ENCODE measurements at places on chromosomes 16 and 17.
A peak's percentile ranks its signal among the peaks of the same experiment; 100 is the strongest.

DNA sequence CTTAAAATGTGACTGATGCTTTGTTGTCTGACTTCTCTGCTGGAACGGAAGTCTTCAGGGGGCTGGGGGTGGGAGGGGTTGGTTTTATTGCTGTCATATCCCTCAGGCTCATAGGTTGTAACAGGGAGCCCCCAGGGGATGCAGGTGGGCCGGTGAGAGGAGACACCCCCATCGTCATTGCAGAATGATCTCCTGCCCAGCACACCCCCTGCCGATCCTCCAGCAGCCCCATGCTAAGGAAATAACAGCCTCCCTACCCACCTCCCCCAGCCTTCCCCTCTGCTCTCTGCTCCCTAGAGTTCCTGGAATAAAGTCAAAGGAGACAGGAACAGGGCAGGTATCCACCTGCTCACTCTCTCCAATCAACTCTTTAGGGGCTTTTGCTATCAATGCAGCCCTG, 270.1 kb upstream of the TNRC6C start:
- no peak for DNase-seq

GRCh38 chr16:11624636-11625607, 38.2 kb upstream of the LITAF start:
- no peak for DNase-seq

GRCh38 chr16:88828711-88829110, 17.0 kb upstream of the APRT start:
- DNase-seq, result no peak

DNA sequence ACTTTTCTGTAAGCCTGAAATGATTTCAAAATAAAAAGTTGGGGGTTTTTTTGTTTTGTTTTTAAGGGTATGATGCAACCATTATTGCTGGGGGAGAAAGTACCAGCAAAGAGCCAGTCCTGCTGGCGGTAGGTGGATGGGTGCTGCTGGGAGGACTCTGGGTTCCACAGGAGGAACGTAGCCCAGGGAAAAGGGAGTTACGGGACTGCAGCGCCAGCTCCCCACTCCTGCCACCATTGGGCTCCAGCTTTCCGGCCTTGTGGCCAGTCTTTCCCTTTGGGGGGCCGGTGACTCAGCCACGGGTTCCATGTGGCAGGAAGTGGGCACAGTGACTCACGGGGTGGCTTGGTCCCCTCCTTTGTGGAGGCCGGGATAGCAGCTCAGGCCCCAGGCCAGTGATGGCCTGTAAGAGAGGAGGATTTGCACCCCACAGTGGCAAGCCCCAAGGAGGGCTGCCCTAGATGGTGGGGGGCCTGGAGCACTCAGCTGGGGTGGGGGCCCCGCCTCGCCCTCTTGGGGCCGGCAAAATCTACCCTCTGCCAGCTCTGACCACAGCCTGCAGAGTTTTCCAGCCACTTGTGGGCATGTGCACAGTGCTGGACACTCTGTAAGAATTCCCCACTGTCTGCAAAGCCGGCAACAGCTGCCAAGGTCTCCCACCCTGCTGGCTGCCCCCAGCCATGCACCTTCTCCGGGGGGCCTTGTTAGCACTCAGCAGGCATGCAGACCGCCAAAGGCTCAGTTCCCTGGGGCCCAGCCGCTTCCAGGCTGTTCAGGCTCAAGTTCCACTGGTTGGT, 30.4 kb downstream of the SOCS3 start:
- no peak for DNase-seq

DNA sequence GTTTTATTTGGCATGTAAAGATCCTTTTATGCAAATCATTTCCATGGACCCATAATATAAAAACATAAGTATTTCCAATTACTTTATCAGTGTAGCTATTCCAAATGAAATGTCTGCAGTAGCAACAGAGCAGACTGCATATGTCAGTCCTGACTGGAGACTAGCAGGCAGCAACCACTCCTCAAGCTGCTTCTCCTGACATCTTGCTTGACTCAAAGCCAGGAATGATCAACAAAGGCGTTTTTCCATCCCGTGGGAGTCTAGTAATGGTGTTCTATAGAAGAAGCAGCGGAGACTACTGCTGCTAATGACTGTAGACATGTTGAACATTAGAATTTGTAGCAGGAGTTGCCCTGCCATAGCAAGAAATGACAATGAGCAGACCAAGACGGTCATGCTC, 73.2 kb upstream of the AKTIP start:
- no peak for DNase-seq

DNA sequence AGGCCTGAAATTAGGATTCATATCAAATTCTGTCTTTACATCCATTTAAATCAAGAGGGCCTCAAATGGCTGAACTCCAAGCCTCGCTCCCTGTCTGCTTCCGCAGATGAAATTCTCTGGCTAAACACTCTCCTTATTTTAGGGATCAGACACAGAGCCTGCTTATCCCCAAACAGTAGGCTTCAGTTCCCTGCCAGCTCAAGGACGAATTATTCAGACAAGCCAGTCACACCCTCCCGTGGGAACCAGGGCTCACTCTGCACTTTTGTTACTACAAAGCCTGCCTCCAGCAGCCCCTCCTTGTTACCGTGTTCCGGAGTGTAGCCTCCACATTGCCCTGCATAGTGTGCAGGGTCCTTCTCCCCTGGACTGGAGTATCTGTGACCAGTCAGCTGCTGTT, 46.6 kb upstream of the LCMT1 start:
- DNase-seq, result no peak

DNA sequence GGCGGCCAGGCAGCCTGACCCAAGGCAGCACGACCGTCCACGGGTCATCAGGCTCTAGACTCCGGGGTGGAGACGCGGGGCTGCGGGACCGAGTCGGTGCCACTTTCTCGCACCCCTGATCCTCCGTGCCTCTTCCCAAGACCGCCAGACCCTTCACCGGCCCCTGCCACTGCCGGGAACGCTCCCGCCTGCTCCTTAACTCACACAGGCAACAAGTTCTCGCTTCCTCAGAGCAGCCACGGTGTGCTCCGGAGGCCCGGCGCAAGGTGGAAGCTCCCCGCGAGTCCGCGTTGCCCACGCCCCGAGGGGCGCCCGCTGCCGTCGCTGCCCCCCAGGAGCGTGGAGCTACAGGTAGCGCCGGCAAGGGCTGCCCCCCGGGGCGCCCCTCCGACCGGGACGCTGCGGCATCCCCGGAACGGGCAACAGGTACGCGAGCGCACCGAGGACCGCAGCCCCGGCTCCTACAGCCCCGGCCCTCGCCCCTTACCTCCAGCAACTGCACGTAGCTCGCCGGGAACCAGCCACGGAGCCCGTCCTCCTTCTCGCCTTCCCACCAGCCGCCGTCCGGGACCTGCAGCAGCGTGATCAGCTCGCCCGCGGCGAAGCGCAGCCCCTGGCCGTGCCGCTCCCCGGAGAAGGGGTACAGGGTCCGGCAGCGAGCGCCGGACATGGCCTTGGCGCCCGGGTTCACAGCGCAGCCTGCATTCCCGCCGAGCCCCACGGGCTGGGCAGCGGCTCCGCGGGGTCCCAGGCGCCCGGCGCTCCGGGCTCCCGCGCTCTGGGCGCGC, 491 bp downstream of the GAS7 start:
- DNase-seq, result peak; percentile 44

- DNase-seq, result peak; percentile 89
These were observed 6.1 kb downstream of the SSTR5 start for GRCh38 chr16:1078579-1079021.

- no peak for DNase-seq
These were observed 46.9 kb downstream of the RAI1 start for GRCh38 chr17:17728146-17728545.

DNA sequence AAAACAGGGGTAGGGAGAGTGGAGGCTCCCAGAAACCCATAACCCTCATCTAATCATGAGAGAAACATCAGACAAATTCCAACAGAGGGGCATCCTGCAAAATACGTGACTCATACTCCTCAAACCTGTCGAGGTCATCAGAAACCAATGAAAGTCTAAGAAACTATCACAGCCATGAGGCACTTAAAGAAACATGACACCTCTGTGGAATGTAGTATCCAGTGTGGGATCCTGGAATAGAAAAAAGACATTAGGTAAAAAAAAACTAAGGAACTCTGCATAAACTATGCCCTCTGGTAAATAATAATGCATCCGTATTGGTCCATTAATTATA, 16.4 kb downstream of the CDH5 start:
- peak; percentile 52 for DNase-seq

GRCh38 chr17:42322382-42323267, 34.3 kb downstream of the STAT5A start:
- peak; percentile 96 for DNase-seq

- no peak for DNase-seq
These were observed 26.9 kb upstream of the CDH11 start for GRCh38 chr16:65148804-65149203.

DNA sequence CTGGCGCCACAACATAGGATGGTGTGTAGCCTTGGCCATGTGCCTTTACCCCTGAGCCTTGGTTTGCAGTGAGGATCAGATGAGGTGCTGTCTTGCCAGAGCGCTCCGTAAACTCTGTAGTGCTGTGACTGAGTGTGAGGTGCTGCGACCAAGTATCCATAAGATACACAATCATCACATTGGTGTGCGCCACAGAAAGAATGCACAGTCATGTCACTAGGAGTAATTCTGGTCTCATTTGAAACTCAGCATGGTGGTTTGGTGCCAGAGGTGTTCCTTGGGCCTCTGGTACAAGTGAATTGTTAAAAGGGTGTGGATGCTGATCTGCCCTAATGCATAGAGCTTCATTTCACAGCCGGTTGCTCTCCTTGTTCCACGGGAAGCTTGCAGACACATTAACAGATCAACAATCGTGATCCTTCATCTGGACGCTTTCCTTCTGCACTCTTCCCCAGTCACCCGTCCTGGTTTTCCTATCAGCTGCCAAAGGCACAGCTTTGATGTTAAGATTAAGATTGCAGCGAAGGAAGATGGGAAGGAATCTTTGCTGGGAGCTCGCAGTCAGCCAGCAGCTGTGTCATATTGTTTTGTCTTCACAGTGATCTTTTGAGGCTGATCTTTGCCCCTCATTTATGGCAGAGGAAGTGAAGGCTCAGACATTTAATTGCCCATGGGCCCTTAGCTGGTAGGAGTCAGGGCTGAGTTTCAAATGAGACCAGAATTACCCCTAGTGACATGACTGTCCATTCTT, 79.1 kb downstream of the KSR1 start:
- DNase-seq, result peak; percentile 65

- peak; percentile 38 for DNase-seq
These were observed 50.0 kb downstream of the SF3B3 start for GRCh38 chr16:70573451-70574121.

DNA sequence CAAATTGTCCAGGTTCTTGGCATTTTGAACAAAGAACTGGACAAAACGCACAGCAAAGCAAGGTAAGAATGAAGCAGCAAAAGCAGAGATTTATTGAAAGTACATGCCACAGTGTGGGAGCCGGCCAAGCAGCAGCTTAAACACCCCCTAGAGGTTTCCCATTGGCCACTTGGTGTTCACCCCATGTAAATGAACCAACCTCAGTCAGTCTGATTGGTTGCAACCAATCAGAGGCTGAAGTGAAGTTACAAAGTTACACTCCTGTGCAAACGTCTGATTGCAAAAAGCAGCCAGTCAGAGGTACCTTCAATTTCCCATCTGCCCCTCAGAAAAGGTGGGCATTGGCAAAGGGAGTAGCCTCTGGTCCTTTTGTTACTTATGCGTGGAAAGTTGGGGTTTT, 8.8 kb upstream of the ZNF263 start:
- no peak for DNase-seq

GRCh38 chr17:55852734-55853133, 101.9 kb downstream of the PCTP start:
- no peak for DNase-seq

- DNase-seq, result no peak
These were observed 35.5 kb upstream of the HLF start for GRCh38 chr17:55229276-55229675.

Measured in hepatocyte (in vitro differentiated cells).